Activated CD8-positive, alpha-beta memory T cell treated with anti-CD3 and anti-CD28 coated beads, Interleukin-2, amount 50 U/mL, for 4 hours (primary cell): ENCODE measurements at places on chromosomes 3 and 15.

DNA sequence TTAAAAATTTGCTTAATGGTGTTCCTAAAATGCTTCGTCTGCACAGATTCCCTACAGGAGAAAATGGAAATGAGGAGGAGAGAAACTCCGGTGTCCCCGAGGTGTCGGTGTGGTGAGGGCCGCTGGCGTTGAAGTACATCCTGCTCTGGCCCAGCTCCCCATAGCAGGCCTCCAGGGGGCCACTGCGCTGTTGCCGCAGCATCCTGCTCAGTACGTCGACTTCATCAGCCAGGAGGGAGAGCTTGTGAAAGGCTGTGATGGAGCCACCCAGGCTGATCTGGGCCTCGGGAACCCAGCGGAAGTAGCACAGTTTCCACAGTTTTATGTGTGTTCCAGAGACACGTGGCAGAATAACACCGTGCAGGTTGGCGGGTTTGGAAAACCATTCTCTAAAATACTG, 37.8 kb downstream of the FAN1 start:
- DNase-seq = no peak

GRCh38 chr15:54843006-54843405, 353.7 kb downstream of the RSL24D1 start:
- DNase-seq = no peak

DNA sequence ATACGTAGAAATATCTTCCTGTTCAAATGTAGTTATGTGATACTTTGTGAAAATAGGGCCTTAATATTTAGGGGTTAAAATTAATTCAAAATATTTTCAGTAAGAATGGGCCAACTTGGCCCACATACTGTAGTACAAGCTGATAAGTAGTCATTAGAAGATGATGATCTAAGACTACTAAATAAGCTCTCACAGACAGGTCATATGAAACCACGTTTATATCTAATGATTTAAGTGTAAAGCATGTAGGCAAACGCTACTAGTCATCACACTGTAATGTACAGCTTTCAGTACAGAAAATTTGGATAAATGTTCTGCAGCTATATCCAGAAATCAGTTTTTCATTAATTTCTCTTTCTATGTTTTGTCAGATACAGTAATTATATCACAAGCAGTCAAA, 228.6 kb downstream of the UBE2E2 start:
- no peak for DNase-seq

DNA sequence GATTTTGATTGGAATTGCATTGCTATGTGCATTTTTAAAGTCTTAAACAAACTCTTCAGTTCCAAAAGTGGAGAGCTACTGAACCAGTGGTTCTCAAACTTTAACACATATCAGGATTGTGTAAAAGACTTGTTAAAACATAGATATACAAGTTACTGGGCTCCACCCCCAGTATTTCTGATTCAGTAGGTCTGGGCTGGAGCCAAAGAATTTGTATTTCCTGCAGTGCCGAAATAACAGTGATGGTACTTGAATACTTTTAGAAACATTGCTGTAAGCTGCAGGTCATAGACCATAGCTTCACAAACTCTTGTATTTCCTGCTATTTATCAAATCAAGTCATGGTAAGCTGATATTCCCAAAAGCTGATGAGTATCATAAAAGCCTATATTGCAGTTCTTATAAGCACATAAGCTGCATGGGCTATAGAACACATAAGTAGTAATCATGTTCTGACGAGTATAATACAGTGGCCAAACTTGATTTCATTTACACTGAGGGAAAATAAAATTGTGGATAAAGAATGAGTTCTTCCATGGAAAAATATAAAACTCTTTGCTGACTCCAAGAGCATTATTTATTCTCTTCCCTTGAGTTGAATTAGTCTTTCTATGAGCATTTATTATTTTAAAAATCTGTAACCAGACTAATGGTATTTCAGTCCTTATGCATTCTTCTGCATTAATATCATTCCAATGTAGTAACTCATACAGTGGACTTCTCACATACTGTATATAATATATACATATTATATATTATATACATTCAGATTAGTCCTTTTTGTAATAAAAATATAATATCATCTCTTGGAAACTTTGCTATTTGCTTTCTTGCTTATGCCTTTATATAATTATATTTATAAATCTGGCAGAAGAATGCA, 550.5 kb upstream of the AGTR1 start:
- no peak for DNase-seq

GRCh38 chr15:56385908-56386307, 20.7 kb downstream of the TEX9 start:
- DNase-seq = no peak

- DNase-seq = no peak
Measured at GRCh38 chr15:87144775-87145174, 1065.1 kb downstream of the AGBL1 start.

GRCh38 chr3:55659701-55660100, 172.6 kb upstream of the WNT5A start:
- no peak for DNase-seq

DNA sequence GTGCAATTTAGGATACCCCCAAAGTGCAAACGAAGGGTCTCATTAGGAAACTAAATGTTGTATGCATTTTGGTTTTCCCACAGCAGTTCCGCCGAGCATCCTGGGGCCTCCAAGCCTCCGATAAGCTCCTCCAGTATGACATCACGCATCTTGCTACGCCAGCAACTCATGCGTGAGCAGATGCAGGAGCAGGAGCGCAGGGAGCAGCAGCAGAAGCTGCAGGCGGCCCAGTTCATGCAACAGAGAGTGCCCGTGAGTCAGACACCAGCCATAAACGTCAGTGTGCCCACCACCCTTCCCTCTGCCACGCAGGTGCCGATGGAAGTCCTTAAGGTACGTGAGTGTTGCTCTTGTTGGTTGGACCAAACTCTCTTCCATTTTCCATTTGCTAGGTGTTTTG, 120.5 kb upstream of the SAMMSON start:
- no peak for DNase-seq

DNA sequence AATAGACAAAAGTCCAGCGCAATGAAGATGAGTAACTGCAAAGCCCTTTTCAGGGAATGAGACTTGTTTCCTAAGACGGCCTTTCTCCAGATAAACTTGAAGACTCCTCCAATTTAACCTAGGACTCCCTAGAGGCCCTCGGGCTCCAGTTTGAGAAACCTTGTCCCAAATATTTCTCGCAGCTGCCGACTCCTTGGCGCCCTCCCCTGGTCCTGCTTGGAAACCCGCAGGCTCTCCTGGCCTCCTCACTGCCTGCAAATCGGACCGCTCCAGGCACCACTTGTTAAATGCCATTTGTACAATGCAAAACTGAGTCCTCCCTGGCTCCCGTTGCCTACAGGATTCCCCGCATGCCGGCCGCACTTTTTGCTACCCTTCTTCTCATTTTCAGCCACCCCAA, 36.8 kb downstream of the MUC4 start:
- DNase-seq = no peak

GRCh38 chr15:70210076-70210475, 112.4 kb upstream of the TLE3 start:
- DNase-seq = no peak

DNA sequence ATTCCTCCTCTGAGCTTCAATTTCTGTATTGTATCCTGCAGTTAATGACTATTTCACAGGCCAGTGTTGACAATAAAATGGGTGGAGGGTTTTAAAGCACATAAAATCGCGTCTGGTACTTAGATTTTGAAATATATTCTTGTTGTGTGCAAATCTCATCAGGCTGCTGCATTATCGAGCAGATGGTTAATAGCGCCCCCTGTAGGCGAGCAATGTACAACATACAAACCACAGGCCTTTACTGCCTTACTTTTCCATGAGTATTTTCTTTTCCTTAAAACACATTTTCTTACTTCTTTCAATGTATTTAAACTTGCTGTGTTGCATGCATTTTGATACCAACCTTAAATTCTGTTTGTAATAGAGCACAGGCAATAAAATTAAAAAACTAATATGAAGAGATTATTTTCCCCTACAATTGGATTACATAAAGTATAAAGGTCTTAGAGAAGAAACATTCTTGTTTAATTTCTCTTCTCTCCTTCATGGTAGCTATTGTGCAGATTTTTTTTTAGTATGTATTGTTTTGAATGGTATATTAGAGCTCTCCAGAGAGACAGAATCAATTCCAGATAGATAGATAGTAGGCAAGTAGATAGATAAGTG, 608.4 kb downstream of the CADM2 start:
- no peak for DNase-seq

GRCh38 chr3:184738982-184739381, 27.1 kb upstream of the MAGEF1 start:
- no peak for DNase-seq

- DNase-seq = peak; percentile 23
Measured at GRCh38 chr15:97234851-97235610, 725.5 kb upstream of the ARRDC4 start.

DNA sequence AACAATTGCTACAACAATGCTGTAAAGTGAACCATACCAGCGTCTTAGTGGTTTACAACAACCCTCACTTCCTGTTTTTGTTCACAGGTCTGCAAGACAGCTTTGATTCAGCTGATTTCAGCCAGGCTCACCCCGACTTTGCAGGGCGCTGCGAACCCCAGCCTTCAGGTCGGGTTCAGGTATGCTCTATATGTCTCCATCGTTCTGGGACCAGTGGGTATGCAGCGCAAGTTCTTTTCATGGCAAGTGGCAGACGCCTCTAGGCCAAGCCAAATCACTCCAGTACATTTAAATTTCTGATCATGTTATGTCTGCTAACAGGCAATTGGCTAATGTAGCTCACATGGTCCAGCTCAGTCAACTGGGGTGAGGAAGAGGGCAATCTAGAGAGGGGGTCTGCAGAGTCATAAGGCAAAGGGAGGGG, 52.4 kb upstream of the RGMA start:
- peak; percentile 24 for DNase-seq

GRCh38 chr15:81480645-81481053, 106.6 kb upstream of the TMC3 start:
- DNase-seq = no peak

- no peak for DNase-seq
Measured at GRCh38 chr15:25087137-25087536, 132.3 kb downstream of the SNRPN start.

- no peak for DNase-seq
Measured at GRCh38 chr3:124115279-124115678, 123.4 kb upstream of the ROPN1 start.

GRCh38 chr3:57796261-57796660, 40.2 kb downstream of the SLMAP start:
- DNase-seq = no peak

DNA sequence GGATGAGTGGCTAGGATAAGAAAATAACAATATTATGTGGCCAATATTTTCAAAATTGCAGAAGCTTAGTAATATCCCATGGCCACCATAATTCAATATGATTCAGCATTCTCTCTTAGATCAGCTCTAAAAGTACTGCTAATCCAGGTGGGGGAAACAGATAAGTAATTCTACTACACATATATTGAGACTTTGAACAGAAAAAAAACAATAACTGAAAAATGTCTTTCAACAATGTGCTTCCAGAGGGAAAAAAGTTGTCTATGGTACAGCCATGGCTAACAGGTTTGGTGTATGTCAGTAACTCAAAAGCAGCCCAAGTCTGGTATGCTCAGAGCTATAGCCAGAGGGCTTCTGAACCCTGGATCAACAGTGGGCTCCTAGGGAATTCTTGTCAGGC, 42.4 kb upstream of the PPIB start:
- DNase-seq = no peak

DNA sequence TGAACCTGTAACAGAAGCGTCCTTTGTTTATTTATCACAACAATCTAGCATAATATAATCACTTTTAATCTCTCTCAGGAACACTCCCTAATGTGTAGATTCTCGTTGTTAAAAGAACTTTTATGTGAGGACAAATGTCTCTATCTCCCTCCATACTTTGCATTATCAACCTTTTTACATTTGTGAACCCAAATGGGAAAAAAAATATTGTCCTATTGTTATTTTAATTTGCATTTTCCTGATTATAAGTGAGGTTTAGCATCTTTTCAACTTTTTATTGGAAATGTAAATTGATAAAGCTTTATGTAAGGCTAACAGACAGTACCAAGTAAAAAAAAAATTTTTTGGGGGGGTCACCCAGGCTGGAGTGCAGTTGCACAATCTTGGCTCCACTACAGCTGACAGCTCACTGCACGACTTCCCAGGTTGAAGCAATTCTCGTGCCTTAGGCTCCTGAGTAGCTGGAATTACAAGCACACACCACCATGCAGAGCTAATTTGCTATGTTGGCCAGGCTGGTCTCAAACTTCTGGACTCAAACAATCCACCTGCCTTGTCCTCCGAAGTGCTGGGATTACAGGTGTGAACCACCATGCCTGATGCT, 33.0 kb upstream of the DENND4A start:
- DNase-seq = no peak

GRCh38 chr3:140145528-140145927, 210.5 kb downstream of the CLSTN2 start:
- DNase-seq = no peak

GRCh38 chr3:47443611-47443995, 32.1 kb downstream of the SCAP start:
- no peak for DNase-seq

GRCh38 chr15:23606226-23606625, 40.8 kb downstream of the MKRN3 start:
- no peak for DNase-seq

- no peak for DNase-seq
Measured at GRCh38 chr3:105459566-105460290, 93.0 kb downstream of the ALCAM start.

- no peak for DNase-seq
Measured at GRCh38 chr15:93664213-93664956, 567.0 kb upstream of the MCTP2 start.

- DNase-seq = no peak
Measured at GRCh38 chr3:153976891-153977554, 144.2 kb upstream of the ARHGEF26 start.

- no peak for DNase-seq
Measured at GRCh38 chr15:68774521-68775235, 46.0 kb downstream of the ANP32A start.

- DNase-seq = no peak
Measured at GRCh38 chr3:11212299-11212608, 58.0 kb downstream of the HRH1 start.

- no peak for DNase-seq
Measured at GRCh38 chr15:36903922-36904556, 196.3 kb downstream of the MEIS2 start.

GRCh38 chr3:197500812-197501211, 55.0 kb downstream of the BDH1 start:
- no peak for DNase-seq

DNA sequence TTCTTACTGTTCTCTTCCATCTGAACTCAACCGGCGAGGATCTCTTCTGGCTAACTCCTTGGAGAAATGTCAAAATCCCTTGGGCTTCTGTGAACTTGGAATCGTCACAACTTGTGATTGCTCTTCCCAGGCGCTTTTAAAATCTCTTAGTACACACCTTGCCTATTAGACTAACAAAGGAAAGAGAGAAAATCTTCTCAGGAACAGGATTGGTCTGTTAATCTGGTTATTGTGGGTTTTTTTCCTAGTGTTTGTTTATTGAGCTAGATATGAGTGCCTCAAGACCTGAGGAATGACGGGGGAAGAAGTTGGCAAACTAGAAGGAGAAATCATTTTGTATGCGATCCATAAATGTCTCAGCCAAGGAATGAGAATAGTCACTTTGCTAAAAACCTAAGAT, at the start of gene ATP13A5:
Gene ATP13A5 (minus strand): TSS at position 48 of the 400 bp plus-strand sequence. CDS start 28 bp downstream, at position 20.
- DNase-seq = no peak

DNA sequence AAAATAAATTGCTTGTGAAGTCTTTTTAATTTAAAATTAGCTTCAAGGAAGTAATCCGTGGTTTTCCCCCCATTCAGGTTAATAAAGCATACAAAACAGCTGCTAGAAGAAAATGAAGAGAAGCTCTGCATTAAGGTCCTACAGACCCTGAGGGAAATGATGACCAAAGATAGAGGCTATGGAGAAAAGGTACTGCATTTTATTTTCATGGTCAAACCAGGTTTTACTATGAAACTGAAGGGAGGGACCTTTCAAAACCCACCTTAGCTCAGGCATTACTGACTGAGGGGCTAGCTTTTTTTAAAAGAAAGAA, 218.5 kb downstream of the ITPR1 start:
- DNase-seq = no peak
